ENCODE measurements at places on chromosomes 5 and 9.

- no peak for DNase-seq
Measured at GRCh38 chr9:6920041-6920440, 162.3 kb downstream of the KDM4C start.

DNA sequence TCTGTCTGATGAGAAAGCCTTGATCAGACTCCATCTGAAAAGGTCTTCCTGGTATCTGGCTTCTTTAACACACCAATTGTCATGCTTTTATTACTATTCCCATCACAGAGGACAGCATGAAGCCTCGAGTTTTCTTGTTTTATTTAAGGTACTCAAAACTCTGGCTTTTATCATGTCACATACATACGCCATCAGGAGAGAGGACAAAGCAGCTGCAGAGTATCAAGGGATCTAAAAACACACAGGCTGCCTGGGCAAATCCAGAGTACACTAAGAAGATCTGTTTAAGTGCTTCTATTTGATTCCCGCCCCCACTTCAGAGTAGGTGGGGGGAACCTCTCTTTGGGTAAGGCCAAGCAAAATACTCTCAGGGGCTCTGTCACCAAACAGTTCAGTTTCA is 277.2 kb downstream of the SPOCK1 start:
- peak; percentile 18 for DNase-seq

GRCh38 chr5:10564838-10565784 is 1.2 kb downstream of the ANKRD33B start:
- DNase-seq = no peak

DNA sequence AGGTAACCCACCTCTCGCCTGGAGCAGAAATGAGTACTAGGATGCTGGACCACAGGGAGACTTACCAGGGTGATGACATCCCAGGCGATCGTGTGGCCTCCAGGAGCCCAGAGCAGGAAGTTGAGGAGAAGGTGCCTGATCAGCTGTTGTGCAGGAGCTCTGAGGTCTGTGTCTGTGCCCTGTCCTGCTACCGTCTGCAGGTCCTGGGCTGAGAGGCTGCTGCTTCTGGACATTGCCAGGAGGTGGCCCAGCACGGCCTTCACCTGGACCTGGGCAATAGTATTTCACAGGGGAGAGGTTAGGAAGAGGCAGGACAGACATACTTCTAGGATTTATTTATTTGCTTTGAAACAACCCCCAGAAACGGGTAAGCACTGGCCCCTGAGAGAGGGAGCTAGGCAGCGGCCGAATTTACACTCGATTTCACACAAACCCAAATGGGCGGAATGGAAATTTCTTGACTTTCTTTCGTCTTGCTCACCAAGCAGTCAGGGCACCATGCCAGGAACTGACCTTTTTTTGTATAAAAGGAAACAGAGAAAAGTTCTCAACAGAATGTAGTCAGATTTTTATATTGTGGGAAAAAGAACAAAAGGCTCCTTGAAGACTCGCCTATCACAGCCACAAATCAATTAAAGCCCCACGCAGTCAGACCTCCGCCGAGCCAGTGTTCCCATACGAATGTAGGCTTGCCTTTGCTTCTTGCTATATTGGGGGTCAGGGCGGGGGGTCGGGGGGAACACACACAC is 210.3 kb downstream of the FANCC start:
- no peak for DNase-seq

DNA sequence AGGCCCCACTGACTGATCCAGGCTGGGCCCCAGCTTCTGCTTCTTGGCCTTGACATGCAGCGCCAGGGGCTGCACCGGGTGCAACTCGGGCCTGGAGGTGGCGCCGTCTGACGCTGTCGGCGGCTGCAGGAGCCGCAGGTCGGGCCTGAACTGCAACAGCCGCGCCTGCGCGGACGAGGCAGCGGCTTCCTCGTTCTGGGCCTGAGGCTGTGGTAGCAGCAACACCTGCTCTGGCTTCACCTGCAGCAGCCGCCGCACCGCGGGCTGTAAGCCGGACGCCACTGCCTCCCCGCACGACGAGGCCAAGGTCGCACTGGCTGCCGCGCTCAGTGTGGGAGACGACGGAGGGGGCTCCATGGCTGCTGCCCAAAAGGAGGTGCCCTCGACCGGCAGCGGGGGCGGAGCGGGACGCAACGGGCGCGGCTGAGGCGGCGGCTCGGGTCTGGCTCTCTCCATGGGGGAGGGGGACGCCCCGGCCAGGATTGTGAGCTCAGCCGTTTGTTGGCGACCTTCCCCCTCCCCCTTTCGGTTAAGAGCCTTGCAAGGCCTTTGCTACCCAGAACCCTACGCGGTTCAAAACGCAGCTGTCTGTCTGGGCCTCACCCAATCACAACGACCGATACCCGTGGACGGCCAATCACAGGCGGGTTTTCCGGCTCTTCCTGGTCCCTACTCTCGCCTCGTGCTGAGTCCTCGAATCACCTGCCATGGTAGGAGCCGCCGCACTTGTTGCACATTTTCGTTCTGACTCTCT is 438 bp downstream of the SOX30 start:
- no peak for DNase-seq
